ENCODE measurements at places on chromosomes 5 and 9.

DNA sequence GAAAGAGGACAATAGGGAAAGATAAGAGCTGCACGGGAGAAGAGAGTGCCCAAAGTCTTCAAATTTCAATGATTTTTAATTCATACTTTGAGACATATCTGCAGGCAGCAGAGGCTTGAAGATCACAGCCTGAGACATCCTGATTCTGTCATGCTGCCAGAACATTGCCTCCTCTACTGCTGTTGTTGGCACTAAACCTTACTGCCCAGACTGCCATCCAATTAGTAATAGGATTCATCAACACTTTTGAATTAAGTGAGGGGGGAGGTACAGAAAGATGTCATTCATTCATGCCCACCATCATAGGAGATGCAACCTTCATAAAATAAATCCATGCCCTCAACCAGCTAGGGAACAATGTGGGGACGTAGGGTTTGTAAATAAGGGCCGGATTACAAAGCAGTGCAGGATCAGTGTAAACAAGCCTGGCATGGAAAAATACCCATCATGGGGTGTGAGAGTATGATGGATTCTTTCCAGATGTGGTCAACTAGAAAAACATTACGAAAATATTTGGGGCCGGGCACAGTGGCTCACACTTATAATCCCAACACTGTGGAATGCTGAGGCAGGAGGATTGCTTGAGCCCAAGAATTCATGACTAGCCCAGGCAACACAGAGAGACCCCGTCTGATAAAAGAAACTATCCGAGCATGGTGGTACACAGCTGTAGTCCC, 122.1 kb upstream of the DAPK1 start:
- DNase-seq = no peak

GRCh38 chr5:38557308-38557710, 863 bp upstream of the LIFR start:
- no peak for DNase-seq

- DNase-seq = peak; percentile 97
Measured at GRCh38 chr5:14156650-14157492, 13.7 kb downstream of the TRIO start.

DNA sequence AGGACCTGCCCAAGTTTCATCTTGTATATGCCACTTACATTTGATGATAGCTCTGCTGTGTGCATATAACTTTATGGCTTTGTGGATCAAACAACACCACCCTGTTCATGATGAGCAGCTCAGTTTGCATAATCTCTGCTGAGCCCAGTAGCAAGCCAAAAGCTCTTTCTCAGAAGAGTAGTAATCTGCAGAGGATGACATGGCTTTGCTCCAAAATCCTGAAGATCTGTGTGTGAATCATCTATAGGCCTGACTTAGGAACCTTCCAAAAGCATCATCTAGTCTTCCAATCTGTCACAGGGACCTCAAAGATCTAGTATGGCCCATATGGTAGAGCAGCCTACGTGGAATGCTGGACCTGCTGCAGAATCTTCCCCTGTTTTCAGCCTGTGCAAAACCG, 394.6 kb downstream of the PSAT1 start:
- no peak for DNase-seq

DNA sequence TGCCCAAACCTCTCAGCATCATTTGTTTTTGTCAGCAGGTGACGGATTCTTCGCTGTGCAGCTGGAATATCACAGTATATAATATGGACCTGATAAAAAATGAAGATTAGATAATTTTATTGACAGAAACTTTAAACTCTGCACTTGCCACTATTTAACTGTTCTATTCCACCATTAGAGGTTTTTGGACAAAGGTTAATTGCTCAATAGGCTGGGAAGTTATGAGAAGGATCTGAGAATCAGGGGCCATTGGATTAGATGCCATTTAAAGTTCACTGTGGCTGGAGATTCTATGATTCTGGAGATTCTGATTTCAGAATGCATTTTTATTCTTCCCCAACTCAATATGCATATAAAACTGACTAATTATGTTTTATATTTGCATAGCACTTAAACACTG, 59.8 kb upstream of the ANXA1 start:
- no peak for DNase-seq

DNA sequence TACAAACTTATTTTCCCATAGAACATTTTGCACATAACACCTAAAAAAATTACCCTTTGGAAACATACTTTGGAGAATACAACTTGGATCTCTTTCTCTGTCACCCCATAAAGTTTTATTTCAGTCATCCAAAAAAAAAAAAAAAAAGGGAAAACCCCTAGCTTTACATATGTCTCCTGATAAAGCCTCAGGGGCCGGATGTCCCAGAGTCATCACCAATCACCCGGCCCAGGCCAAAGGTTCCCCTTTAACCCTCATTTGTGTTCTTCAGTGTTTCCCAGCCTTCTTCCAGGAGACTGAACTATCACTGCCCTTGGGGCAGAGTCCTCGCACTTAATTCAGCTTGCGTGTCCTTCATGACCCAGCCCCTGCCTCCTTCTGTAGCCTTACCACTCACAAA, 28.8 kb downstream of the ANXA6 start:
- no peak for DNase-seq

DNA sequence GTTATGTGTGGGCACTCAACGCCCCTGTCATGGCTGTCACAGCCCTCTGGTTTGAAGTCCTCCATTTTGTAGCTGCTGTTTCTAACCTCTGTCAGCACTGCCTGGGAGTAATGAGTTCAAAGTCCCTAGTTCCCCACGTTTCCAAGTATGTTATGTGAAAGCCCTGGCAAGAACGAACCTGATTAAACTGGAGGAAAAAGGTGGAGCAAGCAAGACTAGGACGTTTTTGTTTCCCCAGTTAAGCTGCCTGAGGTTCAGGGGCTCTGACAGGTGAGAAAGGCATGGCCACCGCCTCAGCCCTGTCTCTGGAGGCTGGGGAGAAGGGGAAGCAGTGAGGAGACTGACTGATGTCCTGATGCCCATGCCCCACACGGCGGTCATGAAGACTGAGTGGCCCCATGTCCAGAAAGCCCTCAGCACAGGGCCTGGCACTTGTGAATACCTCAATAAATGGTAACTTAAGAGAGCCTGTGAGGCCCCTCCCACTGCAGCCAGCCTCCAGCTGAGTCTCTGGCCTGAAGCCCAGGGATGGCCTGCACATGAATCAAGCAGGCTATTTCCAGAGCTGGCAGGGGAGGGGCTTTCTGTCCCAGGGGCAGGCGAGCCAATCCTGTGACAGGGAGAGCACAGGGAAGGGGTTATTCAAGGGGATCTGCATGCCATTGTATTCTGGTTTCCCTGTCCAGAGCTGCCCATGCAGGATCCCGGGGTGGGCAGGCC, 61.8 kb downstream of the PFDN1 start:
- DNase-seq = peak; percentile 94

- DNase-seq = no peak
Measured at GRCh38 chr5:77946381-77947040, 170.4 kb upstream of the TBCA start.

- DNase-seq = peak; percentile 80
Measured at GRCh38 chr9:15249042-15249818, 57.8 kb downstream of the TTC39B start.

DNA sequence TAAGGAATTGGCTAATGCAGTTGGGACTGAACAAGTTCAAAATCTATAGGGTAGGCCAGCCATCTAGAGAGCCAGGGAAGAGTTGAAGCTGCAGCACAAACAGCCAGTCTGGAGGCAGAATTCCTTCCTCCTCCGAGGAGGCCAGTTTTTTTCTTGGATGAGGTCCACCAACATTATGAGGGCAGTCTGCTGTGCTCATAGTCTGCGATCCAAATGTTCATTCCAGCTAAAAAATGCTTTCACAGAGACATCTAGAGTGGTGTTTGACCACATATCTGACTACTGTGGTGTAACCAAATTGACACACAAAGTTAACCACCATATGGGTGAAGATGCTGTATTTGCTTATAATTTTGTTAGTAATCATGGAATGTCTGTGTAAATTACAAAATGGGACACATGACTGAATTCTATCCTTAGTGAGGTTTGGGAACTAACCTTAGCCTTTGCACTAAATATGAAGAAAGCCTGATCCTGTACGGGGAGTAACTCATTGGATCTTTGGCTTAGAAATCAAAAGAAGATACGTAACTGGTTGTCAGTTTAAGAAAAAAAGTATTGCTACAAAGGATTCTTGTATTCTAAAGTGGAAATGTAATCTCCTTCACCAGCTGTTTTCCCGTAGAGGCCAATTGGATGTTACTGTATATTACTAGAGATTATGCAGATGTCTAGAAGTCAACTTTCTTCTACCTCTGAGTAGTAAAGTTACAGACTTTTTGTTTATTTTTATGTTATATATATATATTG, 70.6 kb downstream of the SPIN1 start:
- DNase-seq = no peak

DNA sequence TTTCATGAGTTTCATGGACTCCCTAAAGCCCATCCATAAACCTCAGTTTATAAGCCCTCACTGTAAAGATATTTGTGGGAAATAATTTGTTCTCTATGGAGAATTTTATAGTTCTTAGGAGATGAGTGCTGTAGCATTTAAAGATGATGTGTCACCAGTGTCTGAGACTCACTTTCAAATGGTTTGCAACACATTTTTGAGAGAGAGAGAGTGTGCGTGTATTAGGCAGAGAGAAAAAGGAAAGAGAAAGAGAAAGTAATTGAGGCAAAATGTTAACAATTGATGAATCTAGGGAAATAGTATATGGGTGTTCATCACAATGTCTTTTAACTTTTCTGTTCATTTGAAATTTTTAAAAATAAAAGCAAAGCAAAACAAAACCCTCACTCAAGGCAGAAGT, 479.0 kb downstream of the ZSWIM6 start:
- no peak for DNase-seq

DNA sequence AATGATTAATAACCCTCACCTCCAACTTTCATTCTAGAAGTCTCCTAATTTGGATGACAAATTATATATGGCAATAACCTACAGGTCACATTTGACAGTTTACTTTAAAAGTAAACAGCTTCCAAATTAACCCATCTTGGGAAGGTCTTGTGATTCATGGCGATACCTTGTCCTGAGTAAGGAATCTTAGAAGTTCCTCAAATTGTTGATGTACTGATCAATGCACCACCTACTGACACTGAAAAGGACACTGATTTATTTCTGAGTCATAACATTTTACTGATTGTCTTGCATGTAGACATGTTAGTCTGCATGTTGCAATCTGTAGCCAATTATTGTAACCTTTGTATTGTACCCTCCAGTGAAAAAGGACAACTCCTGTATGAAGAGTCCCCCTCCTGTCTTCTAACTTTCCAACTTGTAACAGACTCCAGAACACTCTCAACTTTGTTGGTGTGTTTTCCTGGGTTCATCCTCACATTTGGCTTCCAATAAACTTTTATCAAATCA, 16.0 kb upstream of the SLC22A5 start:
- DNase-seq = no peak

DNA sequence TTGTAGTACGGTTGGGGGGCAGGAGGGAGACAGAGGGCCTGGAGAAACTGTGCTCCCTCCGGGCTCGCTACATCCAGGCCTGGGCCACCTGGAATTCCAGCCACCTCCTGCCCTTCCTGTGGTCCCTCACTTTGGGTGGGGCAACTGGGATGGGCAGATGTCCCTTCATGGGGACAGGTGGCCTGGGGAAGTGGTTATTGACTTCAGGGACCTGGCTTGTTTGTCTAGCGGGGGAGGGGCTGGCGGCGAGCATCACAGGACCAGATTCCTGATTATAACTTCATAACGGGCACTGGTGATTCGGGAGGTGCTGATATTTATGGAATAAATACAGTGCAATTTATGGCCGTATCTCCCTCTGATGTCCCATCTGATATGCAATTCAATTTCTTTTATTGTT, 20.1 kb upstream of the LAMC3 start:
- DNase-seq = no peak

DNA sequence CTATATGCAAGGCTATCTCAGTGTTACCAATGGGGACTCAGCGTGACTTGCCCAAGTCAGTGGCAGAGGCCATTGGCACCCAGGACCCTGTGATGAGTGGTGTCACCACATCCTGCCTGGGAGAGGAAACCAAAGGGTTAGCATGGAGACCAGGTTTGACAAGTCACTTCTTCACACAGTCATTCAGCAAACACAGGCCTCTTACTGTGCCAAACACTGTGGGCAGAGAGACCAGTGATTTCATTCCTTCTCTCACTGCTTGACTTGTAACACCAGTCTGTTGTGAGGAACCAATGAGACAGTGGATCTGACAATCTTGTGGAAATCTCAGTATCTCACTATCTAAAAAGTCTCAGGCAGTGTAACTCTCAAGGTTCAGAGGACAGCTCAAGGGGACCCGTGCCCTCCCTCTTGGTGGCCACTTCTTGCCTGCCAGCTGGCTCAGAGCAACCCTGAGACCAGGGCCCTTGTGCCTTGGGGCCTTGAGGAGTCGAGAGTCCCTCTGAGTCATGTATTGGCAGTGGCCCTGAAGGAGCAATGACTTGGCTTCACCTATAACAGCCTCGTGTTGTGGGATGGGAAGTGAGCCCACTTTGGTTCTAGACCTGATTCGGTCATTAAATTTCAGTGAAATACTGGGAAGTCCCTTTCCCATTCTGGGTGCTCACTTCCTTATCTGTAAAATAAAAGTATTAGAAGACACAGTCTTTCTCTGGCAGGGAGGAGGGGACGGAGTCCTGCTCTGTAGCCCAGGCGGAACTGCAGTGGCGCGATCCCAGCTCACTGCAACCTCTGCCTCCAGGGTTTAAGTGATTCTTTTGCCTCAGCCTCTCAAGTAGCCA, 1.6 kb downstream of the FABP6 start:
- DNase-seq = peak; percentile 25

- no peak for DNase-seq
Measured at GRCh38 chr5:5598547-5599113, 176.2 kb downstream of the ICE1 start.

GRCh38 chr9:137463931-137464290, 4.8 kb upstream of the NSMF start:
- DNase-seq = no peak

- no peak for DNase-seq
Measured at GRCh38 chr9:3323714-3324113, 202.1 kb downstream of the RFX3 start.
